ENCODE measurements at places on chromosomes 3 and 15.

DNA sequence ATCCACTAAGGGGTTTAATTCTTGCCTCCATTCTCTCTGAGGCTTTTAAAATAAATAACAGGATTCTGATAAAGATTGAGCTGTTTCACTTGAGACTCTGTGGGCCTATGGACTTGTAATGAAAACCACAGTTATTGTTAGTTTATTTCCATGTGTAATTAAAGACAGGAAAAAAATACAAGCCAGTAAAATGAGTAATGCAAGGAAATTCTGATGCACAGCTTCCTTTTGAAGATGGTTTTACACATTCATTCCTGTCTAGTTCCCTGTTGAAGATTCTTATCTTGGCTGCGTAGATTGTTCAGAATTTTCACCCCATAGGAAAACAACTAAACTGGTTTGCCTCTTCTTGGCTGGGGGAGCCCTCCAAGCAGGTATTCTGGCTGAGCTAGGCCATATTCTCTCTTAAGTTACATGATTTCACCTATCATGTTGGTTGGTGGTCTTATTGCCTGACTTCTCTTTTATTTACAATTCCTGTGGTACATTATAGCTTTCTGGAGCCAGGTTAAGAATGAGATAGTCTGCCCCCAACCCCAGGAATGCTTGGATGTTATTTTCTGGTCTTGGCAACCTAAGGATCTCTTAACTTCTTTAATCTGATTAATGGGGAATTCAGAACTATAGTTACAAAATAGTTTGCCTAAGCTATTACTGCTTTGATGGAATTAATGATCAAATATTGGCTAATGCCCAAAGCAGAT lies 67.6 kb downstream of the MITF start:
- no peak for DNase-seq

GRCh38 chr3:13786811-13787210 lies 93.1 kb downstream of the WNT7A start:
- no peak for DNase-seq

DNA sequence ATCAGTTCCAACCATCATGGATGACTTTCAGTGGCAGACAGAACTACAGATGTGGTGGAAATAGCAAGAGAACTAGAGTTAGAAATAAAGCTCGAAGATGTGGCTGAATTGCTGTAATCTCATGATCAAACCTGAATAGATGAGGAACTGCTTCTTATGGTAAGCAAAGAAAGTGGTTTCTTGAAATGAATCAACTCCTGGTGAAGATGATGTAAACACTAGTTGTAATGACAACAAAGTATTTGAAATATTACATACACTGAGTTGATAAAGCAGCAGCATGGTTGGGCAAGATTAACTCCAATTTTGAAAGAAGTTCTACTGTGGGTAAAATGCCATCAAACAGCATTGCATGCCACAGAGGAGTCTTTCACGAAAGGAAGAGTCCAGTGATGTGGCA lies 131.7 kb upstream of the FAM3D start:
- DNase-seq: no peak

- no peak for DNase-seq
Observed at GRCh38 chr3:49120096-49120437, 556 bp downstream of the USP19 start.

GRCh38 chr3:187610981-187611511 lies 59.1 kb downstream of the SST start:
- no peak for DNase-seq

DNA sequence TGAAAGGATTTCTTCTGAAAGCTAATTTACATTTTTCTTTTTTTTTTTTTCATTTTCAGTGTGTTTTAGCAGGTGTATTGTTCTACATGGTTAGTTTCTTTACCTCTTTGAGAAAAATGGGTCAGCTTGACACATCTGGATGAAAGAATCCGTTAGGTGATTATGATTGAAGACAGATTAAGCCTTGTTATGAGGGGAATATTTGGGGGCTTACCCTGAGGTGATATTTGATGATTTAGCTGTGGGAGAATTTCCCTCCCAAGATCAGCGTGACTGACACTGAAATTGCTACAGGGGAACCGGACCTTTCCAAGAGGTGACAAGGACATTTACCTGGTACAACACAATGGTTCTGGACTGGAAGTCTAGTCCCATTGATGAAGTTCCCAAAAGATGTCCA lies 147.5 kb downstream of the NFKBIZ start:
- no peak for DNase-seq

DNA sequence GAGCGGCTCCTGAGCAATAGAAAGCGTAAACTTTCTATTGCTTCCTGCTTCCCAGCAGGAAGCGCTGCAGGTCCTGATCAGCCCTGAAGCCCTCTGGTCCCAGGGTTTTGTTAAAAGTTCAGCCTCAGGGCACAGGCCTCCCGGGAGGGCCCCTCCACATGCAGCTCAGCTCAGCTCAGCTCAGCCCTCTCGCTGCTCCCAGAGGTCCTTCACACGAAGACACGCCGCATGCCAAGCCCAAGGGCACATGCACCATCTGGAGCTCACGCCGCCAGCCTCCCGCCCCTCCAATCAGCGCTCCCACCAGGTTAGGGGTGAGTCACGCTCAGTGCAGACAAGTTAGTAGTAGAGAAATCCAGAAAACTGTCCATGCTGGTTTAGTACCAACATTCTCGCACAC lies 12.7 kb downstream of the TKT start:
- DNase-seq: peak; percentile 7

DNA sequence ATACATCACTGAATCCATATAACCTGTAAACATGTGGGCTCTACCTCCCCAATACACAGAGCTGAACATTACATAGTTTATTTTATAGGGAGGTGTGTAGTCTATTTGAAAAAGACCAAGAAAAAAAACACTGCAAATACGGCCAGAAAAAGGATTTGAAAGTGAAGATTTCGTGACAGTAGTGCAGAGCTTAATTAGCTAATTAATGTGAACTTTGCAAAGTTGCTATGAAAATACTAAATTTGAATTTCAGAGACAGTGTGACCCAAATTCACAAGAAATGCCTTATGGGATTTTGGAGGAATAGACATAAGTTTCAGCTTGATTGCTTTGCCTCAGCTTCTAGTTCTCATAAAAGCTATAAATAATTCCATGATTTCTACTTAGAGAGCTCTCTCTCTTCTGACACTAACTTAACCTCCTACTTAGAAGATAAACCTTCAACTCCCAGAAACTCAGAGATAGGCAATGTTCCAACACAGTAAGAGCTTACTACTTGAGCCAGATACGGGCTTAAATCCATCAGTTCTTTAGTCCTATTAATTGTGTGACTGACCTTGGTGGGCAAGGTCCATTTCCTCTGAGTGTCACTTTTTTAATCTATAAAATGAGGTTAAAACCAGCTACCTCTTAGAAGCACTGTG lies 87.3 kb upstream of the THBS1 start:
- no peak for DNase-seq

GRCh38 chr3:46699676-46700523 lies 1.3 kb upstream of the TMIE start:
- no peak for DNase-seq

DNA sequence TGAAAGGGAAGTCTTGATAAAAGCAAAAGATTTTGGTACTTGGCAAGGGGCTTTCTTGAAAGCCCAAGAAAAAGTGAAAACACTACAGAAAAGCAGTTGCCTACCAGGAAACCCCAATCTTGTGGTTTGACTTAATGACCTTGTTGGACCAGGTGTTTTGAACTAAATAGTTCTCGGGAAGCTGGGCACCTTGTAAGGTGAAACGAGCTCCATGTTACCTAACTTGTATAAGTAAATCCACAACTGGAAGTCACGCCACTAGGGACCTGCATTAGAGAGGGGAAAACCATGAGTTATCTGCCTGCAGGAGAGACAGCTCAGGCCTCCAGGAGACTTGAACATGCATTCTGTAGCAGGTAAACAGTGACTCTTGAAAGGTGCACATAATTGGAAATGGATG lies 88.2 kb downstream of the GMPS start:
- DNase-seq: no peak

DNA sequence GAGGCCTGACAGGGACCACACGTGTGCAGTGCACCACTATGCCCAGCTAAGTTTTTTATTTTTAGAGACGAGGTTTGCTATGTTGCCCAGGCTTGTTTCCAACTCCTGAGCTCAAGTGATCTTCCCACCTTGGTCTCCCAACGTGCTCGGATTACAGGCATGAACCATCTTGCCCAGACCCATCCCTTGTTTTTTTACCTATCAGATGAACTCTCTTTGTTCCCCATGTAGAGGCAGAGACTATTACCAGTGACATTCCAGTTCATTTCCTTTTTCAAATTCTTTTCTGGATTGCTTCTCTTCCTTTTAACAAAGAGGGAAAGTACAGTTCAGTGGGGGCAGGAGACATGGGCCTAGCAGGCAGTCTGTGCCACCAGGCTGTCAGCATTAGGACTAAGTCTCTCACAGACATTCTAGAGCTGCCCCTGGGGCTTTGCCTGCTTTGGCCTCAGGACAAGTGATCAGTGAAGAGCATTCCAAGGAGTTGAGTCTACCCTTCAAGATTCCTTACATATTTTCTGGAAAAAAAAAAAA lies 103.5 kb upstream of the SLC7A14 start:
- DNase-seq: no peak

DNA sequence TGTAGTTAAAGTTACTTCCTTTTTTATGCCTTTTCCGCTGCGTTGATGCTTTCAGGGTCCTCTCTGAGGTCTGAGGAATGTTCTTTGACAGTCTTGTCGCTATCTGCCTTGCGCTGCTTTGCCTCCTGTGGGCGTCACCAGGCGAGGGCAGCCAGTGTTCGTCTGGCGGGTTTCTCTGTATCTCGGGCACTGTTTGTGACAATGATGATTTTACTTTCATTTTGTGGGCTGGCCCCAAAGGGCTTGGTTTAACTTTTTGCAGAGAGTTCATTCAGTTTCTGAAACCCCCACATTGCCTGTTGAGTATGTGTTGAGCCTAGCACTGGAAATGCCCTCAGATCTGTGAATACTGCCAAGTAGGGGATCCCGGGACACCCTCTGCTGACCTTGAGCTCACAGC lies 24.6 kb upstream of the SACM1L start:
- DNase-seq: no peak

- DNase-seq: no peak
Observed at GRCh38 chr3:188369526-188369925, 215.6 kb downstream of the LPP start.

DNA sequence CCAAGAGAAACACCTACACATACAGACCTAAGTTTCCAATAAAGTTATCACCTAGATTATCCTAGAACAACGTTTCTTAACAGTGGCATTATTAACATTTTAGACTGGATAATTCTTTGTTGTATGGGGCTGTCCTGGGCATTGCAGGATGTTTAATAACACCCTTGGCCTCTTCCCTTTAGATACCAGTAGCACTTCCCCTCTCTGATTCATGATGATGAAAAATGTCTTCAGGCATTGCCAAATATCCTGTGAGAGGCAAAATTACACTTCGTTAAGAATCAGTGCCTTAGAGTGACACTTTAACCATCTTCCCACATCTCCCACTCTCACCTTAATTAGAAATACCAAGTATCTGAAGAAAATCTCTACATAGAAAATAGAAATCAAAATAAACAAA lies 352.6 kb downstream of the CGGBP1 start:
- DNase-seq: no peak

- DNase-seq: no peak
Observed at GRCh38 chr3:59341459-59341858, 291.6 kb upstream of the CFAP20DC start.

DNA sequence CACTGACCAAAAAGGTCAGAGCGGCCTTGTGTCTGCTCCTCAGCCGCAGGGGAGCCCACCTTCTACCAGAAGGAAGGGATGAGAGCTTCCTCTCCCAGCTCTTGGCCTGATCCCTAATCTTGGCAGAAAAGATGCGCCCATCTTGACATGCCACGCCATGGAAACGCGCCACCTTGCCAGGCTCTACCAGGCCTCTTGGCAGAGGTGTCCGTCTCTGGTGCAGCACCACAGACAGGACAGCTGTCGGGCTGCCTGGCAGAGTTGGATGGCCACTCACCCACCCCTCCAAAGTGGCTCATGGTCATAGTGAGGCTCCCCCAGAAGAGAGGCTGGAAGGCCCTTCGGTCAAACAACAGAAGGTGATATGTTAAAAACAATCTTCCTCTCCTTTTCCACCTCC lies 105.2 kb downstream of the LIPC start:
- no peak for DNase-seq

GRCh38 chr3:32758375-32758753 lies 59.4 kb upstream of the TRIM71 start:
- no peak for DNase-seq
